ENCODE measurements at places on chromosomes 1 and 21.

- DNase-seq = no peak
Observed at GRCh38 chr1:27103498-27103897, 51.4 kb downstream of the SLC9A1 start.

DNA sequence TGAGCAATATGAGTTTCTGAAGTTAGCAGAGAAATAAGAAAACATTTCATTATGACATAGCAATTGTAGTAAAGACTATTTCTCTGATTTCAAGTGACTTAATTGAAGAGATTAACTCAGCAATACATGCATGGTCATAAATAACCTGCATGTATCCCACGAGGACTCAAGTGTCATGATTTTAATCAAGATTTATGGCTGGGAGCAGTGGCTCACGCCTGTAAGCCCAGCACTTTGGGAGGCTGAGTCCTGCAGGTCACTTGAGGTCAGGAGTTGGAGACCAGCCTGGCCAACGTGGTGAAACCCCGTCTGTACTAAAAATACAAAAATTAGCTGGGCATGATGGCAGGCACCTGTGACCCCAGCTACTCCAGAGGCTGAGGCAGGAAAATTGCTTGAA is 311.9 kb upstream of the PLD5 start:
- DNase-seq = no peak

- DNase-seq = no peak
Observed at GRCh38 chr1:87897481-87897880, 568.8 kb downstream of the LMO4 start.

- no peak for DNase-seq
Observed at GRCh38 chr1:228552596-228553176, 65.5 kb downstream of the RNF187 start.

- DNase-seq = no peak
Observed at GRCh38 chr1:22844621-22845020, 128.0 kb downstream of the LACTBL1 start.

Measured in activated CD8-positive, alpha-beta memory T cell treated with anti-CD3 and anti-CD28 coated beads for 4 hours (primary cell).